ENCODE measurements at places on chromosomes 1 and 21. TPM values are rescaled to one million over a fixed set of nuclear protein-coding genes. Genes with fewer than 3 reads are reported as not detected.

KRTAP19-3 gene
- not detected for total RNA-seq

DMRTA2 gene
- not detected for total RNA-seq

DENND4B gene
- 106 TPM for total RNA-seq

MYOM3 gene
- not detected for total RNA-seq

KRTAP20-3 gene
- total RNA-seq, result not detected

RORC gene
- 0.90 TPM for total RNA-seq

ELK4 gene
- 70.3 TPM for total RNA-seq

RCC1 gene
- 127 TPM for total RNA-seq

CYYR1 gene
- total RNA-seq, result not detected

IFT25 gene
- 54.8 TPM for total RNA-seq

DARS2 gene
- 49.1 TPM for total RNA-seq

All from activated CD8-positive, alpha-beta memory T cell treated with anti-CD3 and anti-CD28 coated beads for 36 hours (primary cell).